GM13977 (cell line): ENCODE measurements at places on chromosomes 3 and 15.

DNA sequence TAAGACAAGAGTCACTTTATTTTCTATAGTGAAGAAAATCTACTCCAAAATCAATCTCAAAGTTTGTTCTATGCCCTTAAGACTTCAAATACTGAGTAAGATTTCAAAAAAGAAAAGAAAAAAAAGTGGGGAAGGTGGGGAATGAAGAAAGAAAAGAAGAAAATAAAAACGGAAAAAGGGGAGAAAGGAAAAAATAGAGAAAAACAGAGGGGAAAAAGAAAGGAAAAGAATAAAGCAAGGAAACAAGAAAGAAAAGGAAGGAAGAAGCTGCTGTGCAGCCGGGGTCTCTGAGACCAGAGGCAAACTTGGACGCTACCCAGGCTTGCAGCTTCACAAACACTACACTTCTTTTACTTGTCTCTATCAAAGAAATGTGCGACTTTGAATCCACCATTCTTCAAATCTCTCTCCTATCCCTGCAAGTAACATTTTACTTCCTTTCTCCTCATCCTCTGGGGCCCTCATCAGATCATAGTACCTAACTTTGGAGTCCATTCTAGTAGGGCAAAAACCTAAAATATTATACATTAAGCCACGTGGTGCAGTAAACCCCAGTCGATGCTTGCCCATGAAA, 279.8 kb downstream of the FOXP1 start:
- no peak for DNase-seq

GRCh38 chr15:38788918-38789317, 224.3 kb upstream of the RASGRP1 start:
- DNase-seq = no peak

- no peak for DNase-seq
These were observed 282.9 kb upstream of the RARB start for GRCh38 chr3:25145176-25145575.

DNA sequence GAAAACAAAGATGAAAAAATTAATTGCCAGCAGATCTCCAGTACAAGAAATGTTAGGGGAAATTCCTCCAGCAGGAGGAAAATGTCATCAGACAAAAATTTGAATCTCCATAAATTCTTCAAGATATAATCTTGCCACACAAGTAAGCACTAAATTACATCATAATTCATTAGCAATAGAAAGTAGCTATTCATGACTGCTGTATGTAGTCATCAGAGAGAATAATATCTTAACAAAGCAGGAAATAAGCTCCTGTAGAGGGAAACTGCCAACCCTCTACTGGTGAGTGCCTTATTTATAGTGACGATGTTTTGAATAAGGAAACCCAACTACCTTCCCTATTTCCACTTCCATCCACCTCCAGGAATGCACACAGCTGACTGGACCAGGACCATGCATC, 15.8 kb upstream of the SLC27A2 start:
- DNase-seq = no peak

DNA sequence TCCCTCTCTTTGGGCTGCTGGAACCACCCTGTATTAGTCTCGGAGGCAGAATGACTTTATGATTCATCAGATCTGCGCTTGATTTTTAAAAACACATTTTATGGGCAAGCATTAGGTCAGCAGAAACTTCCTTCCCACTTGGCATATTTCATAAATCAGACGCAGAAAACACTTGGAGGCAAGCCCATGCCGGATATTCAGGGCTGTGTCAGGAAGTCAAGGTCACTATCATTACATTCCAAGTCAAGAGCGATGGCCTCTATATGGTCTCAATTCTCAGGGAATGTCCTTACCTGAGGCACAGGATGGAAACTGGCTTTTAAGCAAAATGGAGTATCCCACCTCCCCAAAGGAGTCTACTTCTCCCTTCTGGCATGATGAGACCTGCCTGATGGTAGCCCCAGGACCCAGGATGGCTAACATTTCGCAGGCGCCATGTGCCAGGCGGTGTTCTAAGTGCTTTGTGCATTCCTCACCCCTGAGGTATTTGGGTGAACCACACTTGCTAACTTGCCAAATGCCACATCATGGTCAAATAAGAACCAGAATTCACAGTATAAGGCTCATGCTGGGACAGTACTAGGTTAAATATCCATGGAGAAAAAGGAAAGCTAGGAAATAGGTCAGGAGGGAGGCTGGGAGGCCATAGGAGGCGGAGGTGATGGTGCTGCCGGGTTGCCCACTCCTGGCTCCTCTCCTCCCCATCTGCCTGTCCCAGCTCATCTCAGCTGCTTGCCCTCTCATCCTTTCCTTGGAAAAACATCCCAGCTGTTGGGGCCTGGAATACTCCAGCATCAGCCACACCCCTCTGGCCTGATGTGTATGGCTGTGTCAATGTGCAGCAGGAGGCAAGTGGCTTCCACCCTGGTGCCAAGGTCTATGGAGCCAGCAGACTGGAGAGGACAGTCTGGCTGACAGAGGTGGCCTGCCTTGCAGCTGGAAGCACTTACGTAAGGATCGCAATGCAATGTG, 18.8 kb downstream of the BCL2L10 start:
- DNase-seq = no peak

GRCh38 chr3:535566-536416, 339.2 kb downstream of the CHL1 start:
- DNase-seq = no peak
